ENCODE measurements at places on chromosomes 2 and 18.

GRCh38 chr2:41546031-41546430, 501.8 kb upstream of the PKDCC start:
- DNase-seq: no peak

GRCh38 chr2:222959358-222959757, 92.6 kb upstream of the KCNE4 start:
- no peak for DNase-seq

GRCh38 chr2:234955971-234956509, 4.2 kb downstream of the SH3BP4 start:
- DNase-seq: no peak

DNA sequence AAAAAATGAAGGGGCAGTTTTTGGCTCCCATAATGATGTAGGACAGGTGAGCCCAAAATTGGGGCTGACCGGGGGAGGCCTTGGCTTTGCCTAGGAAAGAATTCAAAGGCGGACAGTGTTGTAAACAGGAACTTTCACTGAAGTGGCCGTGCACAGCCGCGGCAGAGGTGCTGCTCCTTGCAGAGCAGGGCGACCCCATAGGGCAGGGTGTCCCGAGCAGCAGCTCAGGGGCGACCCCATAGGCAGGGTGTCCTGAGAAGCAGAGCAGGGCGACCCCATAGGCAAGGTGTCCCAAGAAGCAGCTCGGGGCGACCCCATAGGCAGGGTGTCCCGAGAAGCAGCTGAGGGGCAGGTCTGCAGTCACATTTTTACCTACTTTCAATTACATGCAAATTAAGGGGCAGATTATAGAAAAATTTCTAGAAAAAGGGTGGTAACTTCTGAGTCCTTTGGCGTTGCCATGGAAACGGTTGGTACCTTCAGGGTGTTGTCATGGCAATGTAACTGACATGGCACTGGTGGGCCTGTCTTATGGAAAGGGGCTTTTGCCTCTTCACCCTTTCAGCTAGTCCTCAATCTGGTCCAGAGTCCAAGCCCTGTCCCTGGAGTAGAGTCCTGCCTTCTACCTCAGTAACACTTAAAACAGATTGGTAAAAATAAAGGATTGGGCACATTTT, 134.5 kb downstream of the FBXO15 start:
- no peak for DNase-seq

- no peak for DNase-seq
Measured at GRCh38 chr2:84873350-84873749, 7.5 kb downstream of the TRABD2A start.

GRCh38 chr2:227507963-227508362, 36.0 kb downstream of the AGFG1 start:
- no peak for DNase-seq

- DNase-seq: no peak
Measured at GRCh38 chr18:48781163-48781987, 169.4 kb downstream of the SMAD7 start.

DNA sequence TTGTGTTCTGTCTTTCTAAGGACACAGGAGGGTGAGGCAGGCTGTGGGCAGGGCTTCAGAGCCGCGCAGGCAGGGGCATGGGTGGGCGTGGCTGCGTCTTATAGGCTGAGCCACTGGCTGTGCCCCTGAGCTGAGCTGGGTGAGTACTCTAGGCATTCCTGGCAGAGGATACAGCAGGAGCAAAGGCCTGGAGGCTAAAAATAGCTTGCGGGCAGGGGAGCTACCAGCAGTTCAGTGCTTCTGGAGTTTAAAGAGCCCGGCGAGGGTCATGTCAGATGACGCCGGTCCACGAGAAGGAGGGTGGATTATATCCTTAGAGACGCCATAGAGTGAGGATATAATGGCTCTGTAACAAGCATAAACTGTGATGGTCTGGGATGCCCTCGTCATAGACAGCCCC, 31.5 kb upstream of the PDIA6 start:
- DNase-seq: no peak

DNA sequence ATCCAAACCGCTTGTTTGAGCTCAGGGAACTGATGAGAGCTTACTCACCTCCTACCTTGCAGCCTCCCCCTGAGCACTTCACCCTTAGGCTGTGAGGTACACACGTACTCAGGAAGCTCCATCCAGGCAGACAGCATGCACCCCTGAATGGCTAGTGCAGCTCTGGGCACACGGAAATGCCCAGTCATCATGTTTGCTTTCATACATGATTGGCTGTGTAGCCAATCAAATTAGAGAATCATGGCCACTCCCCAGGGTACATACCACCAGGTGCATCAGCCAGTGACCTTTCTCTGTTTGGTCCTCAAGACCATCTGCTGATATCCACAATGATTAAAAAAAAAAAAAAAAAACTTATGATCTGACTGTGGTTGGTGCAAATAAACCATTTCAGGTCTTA, 42.1 kb downstream of the RNF152 start:
- DNase-seq: no peak

GRCh38 chr2:117199511-117199910, 615.0 kb upstream of the DDX18 start:
- DNase-seq: no peak

DNA sequence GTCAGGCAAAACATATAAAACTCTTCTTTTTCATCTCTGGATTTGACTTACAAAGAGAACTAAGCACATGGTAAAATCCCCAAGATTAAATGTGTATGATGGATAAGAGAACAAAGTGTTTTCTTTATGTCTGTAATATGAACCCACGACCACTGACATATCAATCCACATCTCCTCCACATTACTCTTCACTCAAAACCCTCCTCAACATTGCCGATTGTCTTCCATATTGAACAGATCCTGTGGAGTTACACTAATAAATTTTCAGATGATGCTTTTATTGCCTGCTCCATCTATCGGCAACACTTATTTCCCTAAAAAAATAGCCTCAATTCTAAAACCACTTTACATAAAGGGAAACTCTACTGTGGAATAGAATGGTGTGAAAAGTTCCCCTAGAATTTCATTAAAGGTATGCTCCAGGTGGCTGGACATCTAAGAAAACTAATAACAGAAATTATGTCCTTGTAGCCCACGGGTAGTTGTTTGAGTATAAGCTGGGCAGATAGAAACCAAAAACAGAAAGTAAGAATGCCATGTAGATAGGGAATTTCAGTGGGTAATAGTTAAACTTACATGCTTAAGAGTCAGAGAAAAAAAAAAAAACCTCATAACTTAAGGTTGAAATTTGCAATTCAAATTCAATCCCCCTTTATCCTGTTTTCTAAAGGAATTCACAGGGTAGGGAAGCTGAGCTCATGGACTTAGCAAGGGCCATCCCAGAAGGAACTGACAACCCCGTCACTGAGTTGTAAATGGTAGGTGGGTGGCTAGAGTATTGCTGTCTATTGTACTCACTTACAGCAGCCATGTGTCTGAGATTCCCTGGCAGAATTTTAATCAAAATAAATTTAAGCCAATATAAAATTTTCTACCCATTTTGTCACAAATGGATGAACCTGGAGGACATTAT, 305.4 kb upstream of the LYPD1 start:
- no peak for DNase-seq

GRCh38 chr18:35892118-35892517, 80.4 kb upstream of the RMP24 start:
- DNase-seq: no peak

DNA sequence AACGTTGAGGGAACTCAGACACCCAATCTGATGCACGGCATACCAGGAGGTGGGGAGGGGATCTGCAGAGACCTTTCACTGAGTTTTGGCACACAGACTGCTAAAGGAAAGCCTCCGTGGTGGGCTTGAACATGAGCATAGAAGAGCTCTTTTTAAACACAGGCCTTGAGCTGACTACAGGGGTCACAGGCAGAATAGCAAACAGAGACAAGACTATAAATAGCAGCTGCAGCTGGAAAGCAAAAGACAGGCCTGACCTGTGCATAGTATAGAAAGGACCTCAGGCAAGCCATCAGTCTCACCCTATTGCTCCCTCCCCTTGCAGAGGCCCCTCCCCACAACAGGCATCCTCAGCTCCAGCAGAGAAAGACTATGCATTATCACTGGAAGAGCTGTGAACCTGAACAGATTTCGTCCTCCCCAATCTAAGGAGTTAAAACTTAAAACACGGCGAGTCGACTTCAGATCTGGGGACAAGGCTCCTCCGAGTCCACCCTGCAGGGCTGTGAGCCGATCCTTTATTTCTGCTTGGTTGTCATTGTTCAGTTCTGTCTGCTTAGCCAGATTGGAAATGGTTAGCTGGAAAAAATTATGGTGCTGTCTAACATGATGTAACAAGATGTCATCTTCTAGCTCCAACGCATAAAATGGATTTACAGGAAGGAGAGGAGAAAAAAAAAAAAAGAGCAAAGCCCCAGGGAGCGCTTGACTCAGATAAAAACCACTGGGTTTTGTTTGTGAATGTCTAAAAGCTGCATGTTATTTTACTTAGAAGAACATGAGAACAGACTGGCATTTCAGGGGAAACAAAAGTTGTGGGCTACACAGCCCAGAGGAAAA, 25.2 kb upstream of the LCLAT1 start:
- no peak for DNase-seq

DNA sequence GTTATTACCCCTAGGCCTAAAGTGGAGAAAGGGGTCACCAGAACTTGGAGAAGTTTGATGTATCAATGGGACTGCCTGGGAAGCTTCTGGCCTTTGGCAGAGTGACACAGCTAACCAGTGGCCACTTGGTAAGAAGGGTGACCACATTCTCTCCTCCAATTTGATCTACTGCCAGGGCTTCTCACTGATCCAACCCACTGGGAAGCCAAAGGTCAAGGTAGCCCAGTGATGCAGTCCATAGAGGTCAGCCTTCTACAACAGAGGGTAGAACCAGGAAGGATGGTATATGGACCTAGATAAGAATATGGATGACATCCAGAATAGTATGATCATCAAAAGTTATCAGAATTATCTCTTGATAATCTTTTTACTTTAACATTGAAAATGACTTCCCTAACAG, 493.6 kb downstream of the NYAP2 start:
- DNase-seq: no peak

GRCh38 chr2:142435847-142436246, 305.0 kb upstream of the LRP1B start:
- DNase-seq: no peak

DNA sequence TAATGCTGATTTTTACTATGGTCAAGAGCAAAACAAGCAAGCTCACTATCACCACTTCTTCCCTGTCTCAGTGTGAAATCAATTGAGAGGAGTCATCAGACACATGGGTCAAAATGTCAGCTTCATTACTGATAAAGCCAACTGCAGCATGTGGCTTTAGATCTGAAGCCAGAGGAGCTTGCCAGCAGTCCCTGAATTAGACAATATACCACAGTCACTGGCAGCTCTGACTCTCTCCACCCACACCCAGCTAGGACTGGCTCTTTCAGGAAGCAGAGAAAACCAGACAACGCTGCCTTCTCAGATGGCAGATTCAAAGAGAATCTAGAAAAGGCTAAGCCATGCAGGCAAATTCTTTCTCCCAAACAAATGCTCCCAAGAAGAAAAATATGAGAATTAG, 20.0 kb upstream of the ASB18 start:
- DNase-seq: no peak

DNA sequence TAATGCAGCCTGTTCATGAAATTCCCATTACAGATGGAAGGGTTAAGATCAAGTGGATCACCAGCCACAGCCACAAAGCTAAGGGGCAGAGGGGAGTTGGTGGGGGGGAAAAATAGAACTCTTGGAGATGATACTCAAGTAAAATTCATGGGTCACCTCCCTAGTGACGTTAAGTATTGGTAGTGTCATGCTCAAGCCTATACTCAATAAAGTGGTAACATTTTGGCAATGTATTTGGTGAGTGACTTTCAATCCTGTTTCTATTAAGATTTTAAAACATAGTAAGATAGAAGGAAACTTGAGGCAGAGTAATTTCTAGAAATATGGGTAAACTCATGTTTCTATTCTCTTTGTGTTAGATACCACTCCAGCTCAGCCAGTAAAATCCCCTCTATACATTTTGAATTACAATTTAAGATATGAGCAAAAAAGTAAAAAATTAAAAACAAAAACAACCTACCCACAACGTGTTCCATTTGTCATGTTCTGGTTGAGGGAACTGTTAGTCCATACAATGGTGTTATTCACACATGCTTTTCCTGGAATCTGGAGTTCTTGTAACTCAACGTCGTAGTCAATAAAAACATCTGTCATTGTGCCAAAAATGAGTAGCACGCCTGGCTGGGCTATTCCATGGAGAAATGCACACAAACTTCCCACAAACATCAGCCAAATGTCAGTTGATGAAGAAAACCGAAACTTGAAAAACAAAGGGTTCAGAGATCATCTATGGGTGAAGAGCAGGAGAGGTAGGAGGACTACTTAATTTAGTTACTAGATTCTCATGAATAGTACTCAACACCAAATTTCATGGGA, 18.1 kb downstream of the ABCB11 start:
- no peak for DNase-seq

DNA sequence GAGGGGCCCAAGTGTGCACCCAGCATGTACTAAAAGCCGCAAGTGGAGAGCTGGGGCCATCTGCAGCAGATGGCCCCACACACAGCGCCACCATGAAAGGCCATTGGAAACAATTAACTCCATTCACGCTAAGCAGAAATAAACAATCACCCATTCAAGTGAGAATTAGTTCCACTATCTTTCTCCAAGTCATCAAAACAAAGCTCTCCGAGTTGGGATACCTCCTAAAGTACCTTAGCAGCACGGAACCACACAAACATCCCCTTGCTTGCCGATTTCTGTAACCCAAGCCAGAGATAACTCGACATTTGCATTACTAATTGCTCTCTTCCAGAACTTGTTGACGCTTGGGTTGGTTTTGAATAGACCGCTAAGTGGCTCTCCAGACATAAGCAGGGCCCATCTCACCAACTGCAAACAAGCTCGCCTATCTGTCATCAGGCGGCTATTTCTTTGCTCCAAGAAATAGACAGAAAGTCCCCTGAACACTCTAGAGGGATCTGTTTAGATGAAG, 840.6 kb upstream of the SALL3 start:
- DNase-seq: no peak

- no peak for DNase-seq
Measured at GRCh38 chr18:11391661-11392060, 217.7 kb upstream of the SLC35G4 start.

DNA sequence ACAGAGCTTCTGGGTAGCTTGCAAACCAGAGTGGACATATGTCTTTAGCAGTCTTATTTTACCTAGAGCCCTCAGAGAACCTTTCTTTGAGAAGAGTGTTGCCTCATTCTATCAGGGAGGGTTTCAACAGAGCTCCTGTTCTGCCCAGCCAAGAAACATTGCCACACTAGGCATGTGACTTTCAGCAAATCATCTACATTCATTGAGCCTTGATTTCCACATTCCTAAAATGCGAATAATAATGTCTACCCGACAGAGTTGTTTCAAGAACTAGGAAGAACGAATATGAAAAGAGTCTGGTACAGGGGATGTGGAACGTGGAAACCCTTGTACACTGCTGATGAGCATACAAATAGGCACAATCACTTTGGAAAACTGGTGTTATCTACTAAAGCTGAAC, 7.8 kb upstream of the PRKAG3 start:
- DNase-seq: no peak

DNA sequence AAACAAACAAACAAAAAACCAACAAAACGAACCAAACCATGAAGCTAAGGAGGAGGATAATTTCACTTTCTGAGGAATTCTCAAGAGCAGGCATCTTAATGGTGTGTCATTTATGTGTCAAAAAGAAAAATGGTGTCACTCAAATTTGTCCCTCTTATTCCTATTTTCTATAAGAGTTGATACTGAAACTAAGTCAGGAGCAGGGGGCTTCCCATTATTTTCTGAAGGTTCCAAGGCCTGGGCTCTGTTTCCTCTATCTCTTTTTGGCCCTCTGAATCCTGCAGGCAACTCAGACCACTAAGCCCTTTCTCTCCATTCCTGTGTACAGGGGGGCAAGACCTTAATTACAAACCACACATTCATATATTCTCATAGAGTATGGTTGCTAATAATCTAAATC, 44.0 kb upstream of the CD28 start:
- no peak for DNase-seq

Measured in activated T-helper 1 cell treated with anti-CD3 and anti-CD28 coated beads, Interleukin-2, amount 50 U/mL, for 16 hours (primary cell).